Left renal cortex interstitium (tissue), 4 donors: ENCODE measurements at places on chromosomes 4 and X. TPM values are rescaled to one million over a fixed set of nuclear protein-coding genes. Genes with fewer than 3 reads are reported as not detected.

Gene RPS6KA6
- polyA plus RNA-seq, result 20.4 TPM

Gene MAP7D2
- polyA plus RNA-seq, result 5.1 TPM

Gene BANK1
- polyA plus RNA-seq, result 2.9 TPM

Gene TIMM8A
- polyA plus RNA-seq, result 18.4 TPM

Gene ACE2
- polyA plus RNA-seq, result 29.4 TPM
